ENCODE measurements at places on chromosomes 16 and 17.
A peak's percentile ranks its signal among the peaks of the same experiment; 100 is the strongest.

DNA sequence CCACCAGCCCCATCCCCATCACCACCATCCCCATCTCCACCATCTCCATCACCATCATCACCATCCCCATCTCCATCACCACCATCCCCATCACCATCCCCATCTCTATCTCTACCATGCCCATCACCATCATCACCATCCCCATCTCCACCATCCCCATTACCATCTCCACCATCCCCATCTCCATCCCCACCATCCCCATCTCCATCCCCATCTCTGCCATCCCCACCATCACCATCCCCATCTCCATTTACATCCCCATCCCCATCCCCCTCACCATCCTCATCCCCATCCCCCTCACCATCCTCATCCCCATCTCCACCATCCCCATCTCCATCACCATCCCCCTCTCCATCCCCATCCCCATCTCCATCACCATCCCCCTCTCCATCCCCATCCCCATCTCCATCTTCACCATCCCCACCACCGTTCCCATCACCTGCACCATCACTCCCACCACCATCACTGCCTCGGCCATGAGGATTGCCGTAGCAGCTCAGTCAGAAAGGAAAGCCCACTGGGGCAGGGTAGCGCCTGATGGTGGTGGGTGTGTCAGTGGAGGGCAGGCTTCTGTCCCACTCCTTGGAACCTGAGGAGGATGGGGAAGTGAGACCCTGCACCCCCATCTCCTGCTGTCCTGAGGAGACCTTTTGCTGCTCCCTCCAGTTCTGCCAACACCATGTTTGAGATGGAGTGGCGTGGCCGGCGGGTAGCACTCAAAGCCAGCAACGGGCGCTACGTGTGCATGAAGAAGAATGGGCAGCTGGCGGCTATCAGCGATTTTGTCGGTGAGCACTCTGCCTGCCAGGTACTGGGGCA is 7.5 kb downstream of the FSCN2 start:
- DNase-seq, result no peak

GRCh38 chr17:28763804-28764266 is 20.0 kb downstream of the TRAF4 start:
- DNase-seq, result peak; percentile 61

GRCh38 chr17:80671825-80672110 is 127.1 kb downstream of the RPTOR start:
- DNase-seq, result no peak

GRCh38 chr16:46857368-46857945 is 26.5 kb upstream of the C16orf87 start:
- peak; percentile 73 for DNase-seq

DNA sequence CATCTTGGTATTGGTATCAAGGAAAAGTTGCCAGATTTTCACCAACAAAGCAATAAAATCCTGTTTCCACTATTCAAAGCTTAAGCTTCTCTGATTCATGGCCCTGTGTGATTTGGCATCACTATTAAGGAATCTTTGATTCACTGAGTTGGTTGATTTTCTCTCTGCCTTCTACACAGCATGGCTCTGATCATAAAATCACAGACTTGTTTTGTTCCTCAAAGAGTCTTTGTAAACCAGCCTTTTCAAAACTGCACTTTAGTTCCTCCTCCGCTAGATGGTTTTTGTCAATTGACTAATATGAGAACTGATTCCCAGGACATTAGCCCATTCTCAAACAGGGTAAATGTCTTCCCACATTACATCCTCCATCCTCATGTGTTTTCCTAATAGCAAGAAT is 197.6 kb downstream of the DNAH9 start:
- DNase-seq, result no peak
